ENCODE measurements at places on chromosomes 4 and X.

DNA sequence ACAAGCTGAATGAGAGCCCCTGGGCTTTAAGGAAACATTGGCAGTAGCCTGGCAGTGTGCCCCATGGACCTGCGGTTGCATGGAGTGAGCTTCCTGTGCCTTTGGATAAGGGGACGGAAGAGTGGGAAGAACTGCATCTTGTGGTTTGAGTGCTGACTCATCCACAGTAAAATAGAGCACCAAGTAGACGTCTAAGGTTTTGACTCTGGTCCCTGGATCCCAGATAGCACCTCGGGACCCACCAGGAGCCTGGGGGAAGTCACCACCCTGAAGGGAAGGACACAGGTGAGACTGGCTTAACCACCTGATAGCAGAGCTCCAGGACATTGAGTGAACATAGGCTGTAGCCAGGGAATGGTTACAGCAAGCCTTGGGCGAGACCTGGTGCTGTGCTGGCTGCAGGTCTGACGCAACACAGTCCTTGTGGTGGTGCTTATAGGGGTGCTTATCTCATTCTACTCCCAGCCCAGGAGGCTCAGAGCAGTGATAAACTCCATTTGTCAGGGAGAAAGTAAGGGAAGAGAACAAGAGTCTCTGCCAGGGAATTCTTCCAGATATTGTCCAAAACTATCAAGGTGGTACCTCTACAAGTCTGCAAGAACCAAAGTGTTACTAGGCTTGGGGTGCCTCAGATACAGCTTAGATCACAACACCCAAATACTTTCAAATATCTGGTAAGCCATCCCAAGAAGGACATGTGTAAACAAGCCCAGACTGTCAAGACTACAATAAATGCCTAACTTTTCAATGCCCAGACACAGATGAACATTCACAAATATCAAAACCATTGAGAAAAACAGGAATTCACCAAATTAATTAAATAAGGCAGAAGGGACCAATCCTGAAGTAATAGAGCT is 123.6 kb upstream of the TET2 start:
- DNase-seq, result no peak

DNA sequence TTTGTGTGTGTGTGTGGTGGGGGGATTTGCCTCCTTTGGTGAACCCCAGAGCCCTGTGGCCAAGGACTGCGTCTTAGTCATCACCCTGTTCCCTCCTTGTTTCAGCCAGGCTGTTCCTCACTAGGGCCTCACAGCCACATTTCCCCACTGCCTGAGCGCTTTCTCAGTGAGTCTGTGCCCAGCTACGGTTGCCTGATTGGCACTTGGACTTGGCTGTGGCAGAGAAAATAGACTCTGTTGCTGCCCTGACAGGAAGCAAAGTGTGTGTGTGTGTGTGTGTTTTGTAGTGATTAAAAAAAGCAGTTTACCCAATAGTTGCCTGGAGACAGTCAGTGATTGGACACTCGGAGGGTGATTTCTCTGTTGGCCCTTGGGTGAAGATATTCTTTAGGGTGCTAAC is 113.0 kb downstream of the UCHL1 start:
- no peak for DNase-seq

GRCh38 chr4:119728692-119729593 is 100.3 kb upstream of the PDE5A start:
- DNase-seq, result no peak

DNA sequence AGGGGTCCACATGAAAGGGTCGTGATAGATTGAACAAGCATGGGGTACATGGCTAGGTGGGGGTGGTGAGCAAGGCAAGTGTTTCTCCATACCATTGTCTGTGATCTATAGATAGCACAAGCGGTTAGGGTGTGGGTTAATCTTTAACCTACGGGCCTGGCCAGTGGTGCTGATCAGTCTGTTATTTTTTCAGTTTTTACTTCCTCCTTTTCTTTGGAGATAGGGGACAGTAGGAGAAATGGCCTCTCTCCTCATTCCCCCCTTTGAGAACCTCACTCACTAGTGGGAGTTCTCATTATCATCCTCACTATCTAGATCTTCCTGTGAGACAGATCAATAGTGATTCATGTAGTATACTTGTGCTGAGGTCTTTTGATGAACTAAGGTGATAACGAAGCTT is 16.2 kb upstream of the GPKOW start:
- DNase-seq, result no peak

GRCh38 chr4:156515295-156515694 is 456.3 kb downstream of the PDGFC start:
- DNase-seq, result no peak
